ENCODE measurements at places on chromosomes 7 and 10. TPM values are rescaled to one million over a fixed set of nuclear protein-coding genes. Genes with fewer than 3 reads are reported as not detected.

EN2 gene
- not detected for total RNA-seq

GRCh38 chr7:19404912-19405329, 259.7 kb upstream of the FERD3L start:
- no peak for DNase-seq

ENTPD1 gene
- total RNA-seq, result 35.2 TPM

DNA sequence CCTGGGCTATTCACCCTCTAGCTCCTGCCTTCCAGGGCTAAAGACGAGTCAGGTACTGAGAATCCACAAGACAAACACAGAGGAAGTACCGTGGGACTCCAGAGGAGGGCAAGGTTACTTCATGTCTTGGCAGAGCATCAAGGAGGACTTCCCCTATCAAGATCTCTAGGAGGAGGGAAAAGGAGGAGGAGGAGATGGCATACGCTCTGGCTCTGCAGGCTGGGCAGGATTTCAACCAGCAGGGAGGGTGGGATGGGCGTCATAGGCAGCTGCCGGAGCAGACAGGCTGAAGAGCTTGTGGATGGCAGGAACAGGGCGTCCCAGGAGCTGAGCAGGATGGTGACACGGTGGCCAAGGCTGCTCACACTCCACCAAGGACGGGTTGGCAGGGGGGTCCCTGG, 21.3 kb downstream of the MDH2 start:
- peak; percentile 94 for DNase-seq

GRCh38 chr10:1209355-1209979, 153.3 kb downstream of the WDR37 start:
- no peak for DNase-seq

ADCYAP1R1 gene
- 0.39 TPM for total RNA-seq

- no peak for DNase-seq
Observed at GRCh38 chr10:75825661-75826060, 394.2 kb downstream of the LRMDA start.

- DNase-seq, result no peak
Observed at GRCh38 chr7:85287106-85287825, 100.4 kb upstream of the SEMA3D start.

- no peak for DNase-seq
Observed at GRCh38 chr10:124003481-124003870, 89.9 kb downstream of the CHST15 start.

GRCh38 chr7:50212666-50213621, 91.6 kb upstream of the IKZF1 start:
- no peak for DNase-seq
